NCI-H2081 (cell line): ENCODE measurements at places on chromosomes 16 and 17.

- no peak for DNase-seq
Measured at GRCh38 chr16:89920723-89921122, 2.1 kb downstream of the MC1R start.

DNA sequence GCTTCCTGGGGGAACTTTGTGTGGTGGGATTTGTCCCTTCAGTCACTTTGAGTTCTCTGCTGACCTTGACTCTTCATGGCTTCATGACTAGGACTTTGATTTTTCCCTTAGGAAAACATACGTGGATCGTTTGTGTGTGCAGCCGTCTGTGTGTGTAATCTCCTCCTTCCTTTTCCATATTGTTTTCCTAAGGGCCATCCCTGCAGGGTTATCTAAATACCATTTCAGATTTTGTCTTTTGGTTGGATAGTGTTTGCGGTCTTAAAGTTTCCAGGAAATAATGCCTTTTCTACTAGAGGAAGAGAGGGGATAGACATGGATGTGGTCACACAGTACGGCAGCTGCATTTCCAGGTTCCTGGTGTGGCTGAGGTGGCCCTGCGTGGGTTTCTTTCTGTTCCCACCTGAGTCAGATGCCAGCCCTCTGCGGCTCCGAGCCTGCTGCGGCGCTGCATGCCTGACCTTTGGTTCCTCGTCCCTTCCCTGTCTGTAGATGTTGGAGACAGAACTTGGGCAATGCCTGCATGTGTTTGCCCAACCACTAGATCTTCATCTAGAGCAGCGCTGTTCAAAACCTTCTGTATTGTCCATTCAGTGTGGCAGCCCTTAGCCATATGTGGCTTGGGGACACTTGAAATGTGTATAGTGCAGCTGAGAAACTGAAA, 72.0 kb upstream of the LGALS9 start:
- DNase-seq, result no peak

DNA sequence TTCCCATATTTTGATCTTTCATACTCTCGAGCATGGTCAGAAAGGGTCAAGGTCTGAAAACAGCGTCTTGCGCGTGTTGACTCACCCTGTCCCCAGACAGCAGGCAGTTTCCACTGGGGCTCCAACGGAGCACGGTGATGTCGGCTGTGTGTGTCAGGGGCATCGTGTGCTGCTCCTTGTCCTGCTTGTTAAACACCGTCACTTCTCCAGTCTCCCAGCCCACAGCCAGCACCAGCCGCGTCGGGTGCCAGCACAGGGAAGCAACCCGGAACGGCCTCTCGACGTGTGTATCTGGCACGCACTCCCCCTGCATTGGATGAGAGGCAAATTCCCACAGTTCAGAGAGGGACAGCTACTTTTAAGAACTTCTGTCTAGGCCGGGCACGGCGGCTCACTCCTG, 9.6 kb downstream of the IFT140 start:
- DNase-seq, result no peak

- peak; percentile 31 for DNase-seq
Measured at GRCh38 chr17:77281904-77282367, 141.2 kb downstream of the SEC14L1 start.

DNA sequence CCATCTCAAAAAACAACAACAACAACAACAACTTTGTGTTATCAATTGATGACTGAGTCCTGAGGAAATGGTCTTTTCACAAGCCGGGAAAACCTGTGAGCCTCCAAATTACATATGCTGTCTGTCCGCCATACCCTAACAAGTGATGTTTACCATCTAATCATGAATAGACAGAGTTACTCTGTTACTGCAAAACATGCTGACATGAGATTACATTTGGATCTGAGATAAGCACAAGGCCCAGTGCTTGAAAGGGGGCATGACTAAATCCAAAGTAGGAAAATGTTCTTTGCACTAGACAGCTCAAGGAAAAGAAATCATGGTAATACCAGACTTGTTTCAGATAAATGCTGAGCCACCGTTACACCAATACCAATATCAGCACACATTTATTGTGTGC, 8.6 kb upstream of the ATXN1L start:
- DNase-seq, result no peak

DNA sequence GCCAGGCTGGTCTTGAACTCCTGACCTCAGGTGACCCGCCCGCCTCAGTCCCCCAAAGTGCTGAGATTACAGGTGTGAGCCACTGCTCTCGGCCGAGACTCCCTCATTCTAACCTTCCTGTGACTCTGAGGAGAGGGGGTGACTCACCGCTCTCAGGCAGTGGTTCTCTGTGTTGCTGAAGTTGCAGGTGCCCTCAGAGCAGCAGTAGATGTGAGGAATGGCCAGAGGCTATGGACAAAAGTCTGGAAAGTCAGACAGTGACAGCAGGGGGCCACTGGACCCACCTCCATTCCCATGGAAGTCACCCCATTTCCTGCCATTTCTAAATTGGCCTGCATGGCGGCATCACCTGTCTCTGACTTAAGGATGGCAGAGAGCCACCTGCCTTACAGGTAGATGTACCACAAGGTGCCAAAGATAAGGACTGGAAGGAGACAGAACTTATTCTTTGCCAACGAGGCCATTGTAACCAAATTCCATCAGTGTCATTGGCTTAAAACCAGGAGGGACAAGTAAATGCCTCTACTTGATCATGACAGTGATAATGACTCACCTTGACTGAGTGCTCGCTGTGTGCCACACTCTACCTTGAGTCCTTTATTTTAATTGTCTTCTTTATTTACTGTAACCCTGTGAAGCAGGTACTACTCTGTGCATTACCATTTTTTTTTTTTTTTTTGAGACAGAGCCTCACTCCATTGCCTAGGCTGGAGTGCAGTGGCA, 15.3 kb upstream of the CNOT1 start:
- DNase-seq, result no peak

GRCh38 chr17:28744972-28745785, 1.4 kb downstream of the TRAF4 start:
- peak; percentile 44 for DNase-seq

- no peak for DNase-seq
Measured at GRCh38 chr17:73972901-73973300, 230.6 kb upstream of the RPL38 start.

- no peak for DNase-seq
Measured at GRCh38 chr17:13631529-13631928, 29.8 kb upstream of the HS3ST3A1 start.
